ENCODE measurements at places on chromosomes 5 and 9.
A peak's percentile ranks its signal among the peaks of the same experiment; 100 is the strongest.

GRCh38 chr5:135248801-135249231, 150.2 kb downstream of the MACROH2A1 start:
- DNase-seq: no peak

DNA sequence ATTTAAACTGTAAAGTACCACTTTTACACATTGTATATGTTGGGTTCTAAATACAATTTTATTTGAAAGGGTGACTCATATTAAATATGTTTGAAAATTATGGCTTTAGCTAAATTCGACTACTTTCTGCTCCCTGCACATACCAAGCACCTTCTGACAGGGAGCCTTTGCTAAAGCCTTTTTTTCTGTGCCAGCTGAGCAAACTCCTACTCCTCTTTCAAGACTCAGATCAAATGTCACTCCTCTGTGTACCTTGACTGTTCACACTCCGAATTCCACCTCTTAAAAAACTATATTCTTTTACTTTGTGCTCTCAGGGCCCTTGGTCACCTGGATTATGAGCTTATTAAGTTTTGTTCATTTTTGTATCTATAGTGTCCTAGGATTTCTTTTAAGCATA, 6.5 kb upstream of the OXCT1 start:
- no peak for DNase-seq

GRCh38 chr9:133074111-133074651, 12.4 kb downstream of the CEL start:
- DNase-seq: no peak

DNA sequence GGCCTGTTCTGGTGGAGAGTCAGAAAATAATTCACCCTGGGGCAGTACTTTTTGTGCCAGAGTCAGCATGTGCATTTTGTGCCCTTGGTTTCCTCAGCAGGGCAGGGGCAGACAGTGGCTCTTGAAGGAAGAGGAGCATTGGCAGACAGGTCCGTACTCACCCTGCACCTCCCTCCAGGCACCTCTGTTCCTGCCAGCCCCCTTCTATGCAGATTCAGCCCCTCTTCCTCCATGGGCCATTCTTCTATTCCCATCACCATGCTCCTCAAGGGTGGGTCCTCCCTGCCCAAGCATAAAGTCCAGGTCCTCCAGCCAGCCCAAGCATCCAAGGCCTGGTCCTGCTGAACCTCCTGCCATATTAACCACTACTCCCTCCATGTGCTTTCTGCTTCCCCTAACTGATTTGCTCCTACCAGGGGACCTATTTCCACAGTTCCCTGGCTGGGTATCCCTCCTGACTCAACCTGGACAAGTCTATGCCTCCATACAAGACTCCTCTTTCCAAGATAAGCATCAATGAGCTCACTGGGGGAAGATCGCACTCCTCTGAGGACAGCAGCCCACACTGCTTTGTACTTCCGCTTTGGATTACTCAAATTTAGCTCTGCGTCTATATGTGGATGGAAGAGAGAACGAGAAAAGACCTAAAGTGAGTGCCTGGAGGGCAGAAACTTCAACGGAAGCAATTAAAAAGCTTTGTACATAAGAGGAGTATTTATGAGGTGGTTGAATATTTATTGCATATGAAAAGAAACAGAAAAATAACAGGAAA, 9.3 kb upstream of the ACSL6 start:
- DNase-seq: no peak

- DNase-seq: peak; percentile 84
These were observed 17.4 kb downstream of the TMOD1 start for GRCh38 chr9:97518909-97519307.

GRCh38 chr5:55363856-55364255, 56.1 kb downstream of the MTREX start:
- no peak for DNase-seq

DNA sequence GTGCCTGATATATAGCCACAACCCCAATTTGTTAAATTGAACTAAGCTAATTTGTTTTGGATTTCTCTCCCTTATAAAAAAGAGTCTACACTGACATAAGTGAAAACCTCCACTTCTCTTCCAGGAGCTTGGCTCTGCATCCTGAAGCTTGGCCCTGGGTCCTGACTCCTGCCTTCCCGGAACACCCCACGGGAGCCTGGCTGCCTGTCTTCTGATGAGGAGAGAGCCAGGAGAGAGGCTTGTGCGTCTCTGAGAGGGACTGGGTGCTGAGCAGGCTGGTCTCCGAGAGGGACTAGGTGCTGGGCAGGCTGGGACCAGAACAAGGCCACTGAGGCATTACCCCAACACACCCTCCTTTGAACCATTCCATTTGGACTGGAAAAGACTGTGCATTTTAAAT, 6.5 kb upstream of the PTGES start:
- DNase-seq: no peak

DNA sequence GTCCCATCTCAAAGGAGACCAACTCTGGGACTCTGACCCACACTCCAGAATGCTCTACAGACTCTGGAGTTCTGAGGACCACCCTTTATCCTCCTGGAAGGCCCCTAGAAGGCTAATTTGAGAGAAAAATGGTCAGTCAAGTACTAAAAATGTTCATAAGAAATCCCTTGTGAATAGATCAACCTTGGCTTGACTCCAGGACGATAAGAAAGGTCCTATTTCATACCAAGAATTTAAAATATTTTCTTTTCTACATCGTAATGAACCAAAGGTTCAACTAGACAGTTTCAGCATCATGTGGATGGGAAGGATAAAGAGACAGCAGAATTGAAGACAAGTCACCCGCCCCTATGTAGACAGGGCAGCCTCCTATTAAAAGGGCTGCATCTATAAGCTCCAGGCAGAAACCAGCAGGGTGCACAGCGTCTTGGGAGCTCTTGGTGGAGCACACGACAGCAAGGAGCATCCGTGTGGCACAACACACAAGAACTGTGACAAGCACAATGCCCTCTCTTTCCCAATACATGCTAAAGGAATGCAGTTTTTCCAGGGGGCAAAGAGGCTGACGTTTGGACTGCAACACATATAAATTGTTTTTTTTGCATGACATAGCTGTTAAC, 38.3 kb downstream of the RASEF start:
- no peak for DNase-seq

Data from kidney (tissue), 22 donors.